ENCODE measurements at places on chromosomes 7 and 10.

DNA sequence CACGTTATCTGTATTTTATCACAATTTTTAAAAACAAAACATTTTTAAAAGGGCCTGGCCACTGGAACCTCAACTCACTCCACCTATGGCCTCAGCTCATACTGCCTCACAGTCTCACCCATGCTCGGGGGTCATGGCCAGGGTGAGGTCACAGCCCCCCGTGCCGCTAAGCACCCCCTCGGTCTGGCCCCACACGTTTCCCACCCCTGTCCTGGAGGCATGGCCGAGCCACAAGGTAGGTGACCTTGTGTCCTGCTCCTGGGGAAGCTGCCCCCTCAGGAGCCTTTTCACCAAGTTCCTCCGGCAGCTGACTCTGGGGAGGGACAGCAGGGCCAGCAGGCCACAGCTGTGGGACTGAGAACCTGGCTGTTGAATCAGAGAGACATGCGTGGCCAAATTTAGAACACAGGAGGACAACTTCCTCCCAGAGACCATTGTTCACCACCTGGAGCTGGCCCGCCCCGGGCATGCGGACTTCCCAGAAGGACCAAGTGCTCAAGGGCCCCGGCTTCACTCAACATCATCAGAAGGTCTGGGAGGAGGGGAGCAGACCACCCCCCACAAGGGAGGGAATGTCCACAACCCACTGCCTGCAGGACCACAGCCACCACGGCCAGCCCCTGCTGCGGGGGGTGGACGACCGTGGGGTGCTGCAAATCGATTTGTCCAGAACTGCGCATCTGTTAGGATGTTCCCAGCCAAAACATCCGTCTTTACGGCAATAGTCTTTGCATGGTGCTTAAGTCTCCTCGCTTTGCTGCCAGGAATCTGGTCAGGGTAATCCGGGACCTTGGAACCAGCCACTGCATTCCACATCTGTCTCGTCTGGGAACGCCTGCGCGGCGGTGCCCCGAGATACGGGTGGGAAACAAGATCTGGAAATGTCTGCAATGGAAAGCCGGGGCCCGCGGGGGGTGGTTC, 48.6 kb upstream of the PDGFA start:
- DNase-seq: no peak

GRCh38 chr7:112929421-112929820, 139.2 kb upstream of the TMEM168 start:
- no peak for DNase-seq

- DNase-seq: no peak
Observed at GRCh38 chr10:67079126-67079525, 153.3 kb downstream of the LRRTM3 start.

GRCh38 chr7:131122394-131122793, 205.3 kb upstream of the MKLN1 start:
- no peak for DNase-seq

DNA sequence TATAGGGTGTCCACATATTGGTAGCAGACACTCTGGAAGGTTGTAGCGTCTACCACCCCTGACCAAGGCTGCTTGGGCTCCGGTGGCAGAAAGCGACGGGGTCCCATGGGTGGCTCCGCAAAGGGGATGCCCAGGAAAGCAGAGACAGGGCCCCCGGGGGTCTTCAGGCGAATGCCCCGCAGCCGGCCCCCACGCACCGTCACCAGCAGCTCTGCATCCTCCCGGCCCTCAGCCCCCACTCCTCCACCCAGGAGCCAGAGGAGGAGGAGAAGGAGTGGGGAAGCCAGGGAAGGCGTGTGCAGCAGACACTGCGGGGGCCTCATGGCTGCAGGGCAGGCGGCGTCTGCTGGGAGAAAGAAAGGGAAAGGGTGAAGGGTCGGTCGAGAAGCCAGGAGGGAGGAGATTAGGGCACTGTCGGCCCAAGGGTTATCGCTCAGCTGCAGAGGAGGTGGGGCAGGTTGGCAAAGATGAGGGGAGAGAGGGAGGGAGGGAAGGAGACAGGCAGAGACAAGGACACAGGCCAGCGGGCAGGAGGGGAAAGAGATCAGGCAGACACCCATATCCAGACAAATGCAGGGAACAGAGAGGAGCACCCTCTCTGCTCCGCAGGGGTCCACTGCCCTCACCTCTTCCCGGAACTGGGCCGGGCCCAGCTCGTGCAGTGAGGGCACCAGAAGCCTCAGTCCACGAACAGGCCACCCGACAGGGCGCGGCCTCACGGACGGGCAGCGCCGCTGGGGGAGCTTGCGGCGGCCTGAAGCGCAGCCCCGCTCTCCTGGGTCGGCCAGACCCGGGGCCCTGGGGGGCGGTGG, 1.6 kb downstream of the ACHE start:
- DNase-seq: no peak

- DNase-seq: no peak
Observed at GRCh38 chr7:105934572-105935185, 28.4 kb upstream of the CDHR3 start.

GRCh38 chr7:20021831-20022230, 195.4 kb downstream of the MACC1 start:
- DNase-seq: no peak

DNA sequence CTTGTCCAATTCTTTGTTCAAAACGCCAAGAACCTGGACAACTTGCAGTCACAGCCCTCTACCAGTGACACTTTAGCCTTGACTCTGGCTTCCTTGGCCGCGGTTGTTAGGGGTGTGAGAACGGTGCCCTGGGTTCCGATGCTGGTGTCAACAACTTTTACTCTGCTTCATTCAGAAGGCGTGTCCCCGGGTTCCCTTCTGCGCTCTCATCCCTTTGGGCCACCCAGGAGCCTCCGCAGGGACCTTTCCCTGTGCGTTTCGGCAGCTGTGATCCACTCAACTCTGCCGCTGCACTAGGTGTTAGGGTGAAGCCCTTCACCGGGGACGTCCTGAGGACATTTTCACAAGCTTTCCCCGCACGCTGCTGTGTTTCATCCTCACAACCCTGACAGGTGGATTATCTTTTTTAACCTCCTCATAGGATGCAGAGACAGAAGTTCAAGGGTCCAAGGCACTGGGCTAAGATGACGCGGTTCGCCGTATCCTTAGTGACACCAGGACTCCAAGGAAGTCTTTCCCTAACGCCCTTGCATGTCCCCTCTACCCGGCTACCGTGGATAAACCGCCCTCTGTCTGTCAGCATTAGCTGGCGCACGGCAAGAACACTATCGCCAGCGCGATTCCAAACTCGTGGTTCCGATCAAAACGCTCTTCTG, 133.5 kb upstream of the SHH start:
- DNase-seq: no peak

DNA sequence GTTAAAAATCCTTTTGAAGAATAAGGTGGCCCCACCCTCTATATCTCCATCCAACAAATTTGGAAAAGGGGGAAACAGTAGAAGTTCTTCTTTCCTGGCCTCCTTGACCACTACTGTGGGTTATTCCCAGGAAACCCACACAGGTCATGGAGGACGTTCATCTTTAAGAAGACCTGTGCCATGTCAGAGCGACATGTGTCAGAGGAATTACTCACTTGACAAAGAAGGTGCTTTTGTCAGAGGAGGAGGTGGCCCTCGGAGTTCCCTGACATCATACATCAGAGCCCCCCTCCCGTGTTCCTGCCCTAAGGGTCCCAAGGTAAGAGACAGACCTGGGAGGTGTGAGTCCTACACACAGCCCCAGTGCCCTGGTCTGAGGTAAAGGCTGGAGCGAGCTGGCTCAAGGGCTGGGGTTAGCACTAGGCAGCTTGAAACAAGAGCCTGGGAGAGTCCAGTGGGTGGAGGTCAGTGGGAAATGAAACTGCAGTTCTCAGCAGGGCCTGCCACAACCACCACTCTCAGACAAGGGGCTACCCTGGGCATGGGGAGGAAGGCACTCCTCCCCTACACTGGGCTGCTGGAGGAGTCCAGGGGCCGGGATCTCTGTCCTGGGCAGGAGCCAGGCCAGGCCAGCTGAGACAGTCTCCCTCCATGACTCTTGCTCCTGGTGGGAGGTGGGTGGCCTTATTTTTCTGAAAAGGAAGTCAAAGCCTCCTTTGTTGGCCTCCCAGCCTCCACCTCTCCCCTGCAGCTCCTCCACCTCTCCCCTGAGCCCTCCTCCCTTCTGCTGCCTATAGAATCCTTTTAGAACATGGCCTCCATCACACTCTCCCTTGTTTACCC, 21.8 kb upstream of the ZMIZ1 start:
- DNase-seq: no peak

- no peak for DNase-seq
Observed at GRCh38 chr7:105044449-105045070, 30.6 kb downstream of the KMT2E start.

DNA sequence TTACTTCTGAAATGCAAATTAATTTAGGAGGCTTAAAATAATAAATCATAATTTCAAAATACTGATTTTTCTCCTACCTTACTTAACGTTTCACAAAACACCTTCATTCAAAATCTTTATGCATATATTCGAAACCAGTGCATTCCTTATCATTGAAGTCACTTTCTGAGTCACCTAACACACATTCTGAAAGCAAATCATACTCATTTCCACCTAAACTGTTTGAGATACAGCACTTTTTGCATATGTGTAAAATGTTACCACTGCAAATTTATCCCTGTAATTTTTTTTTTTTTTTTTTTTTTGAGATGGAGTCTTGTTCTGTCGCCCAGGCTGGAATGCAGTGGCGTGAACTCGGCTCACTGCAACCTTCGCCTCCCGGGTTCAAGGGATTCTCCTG, 15.7 kb downstream of the PPP3CB start:
- no peak for DNase-seq

DNA sequence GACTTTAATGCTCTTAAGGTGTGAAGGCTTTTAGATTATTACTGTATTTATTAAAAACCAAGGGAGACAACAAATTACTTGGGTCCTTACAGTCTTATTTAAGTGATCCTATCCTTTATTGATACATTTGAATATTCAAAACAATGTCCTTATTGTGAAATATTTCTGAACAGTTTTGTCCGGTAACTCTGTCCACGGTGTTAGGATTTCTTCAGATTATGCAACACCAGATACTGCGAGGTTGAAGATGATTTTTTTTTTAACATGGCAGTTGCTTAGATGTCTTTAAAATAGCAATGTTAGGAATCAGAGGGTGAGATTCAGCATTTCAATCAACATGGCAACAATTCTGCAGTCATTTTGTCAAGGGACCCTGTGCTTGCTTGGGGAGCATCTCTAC, 176.5 kb downstream of the CSTF2T start:
- DNase-seq: no peak

DNA sequence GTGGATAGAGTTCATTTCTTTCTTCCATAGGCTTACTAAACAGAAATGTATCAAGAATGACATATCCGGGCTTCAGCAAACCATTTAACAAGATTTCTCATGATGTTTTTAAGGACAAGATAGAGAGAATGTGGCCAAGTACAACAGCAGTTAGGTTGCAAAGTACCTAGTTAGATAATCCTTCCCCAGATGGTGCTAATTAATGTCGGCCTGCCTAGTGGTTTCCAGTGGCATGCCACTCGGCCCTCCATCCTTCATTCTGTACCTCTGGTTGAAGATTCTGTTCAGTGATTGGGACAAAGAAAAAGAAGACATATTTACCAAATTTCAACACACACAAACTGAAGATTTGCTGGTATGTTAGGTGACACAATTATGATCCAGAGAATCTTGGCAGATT, 212.1 kb downstream of the MACC1 start:
- DNase-seq: no peak

- no peak for DNase-seq
Observed at GRCh38 chr10:77673101-77673500, 35.5 kb upstream of the KCNMA1 start.

DNA sequence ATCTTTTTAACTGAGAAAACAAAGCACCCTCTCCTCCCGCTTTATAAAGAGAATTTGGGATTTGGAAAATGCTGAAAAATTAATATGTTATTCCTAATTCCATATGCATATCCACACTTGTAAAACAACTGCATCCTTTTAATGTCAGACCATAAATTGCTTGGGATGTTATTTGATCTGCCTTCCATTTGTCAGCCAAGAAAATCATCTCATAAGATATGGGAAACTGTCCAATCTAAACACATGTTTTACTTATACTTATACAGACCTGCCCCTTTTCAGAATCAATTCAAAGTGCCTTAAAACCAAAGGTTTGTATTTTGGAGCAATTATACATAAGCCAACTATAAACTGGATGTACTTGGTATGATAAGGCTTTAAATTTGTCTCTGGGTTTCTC, 595.5 kb upstream of the PFKP start:
- no peak for DNase-seq

DNA sequence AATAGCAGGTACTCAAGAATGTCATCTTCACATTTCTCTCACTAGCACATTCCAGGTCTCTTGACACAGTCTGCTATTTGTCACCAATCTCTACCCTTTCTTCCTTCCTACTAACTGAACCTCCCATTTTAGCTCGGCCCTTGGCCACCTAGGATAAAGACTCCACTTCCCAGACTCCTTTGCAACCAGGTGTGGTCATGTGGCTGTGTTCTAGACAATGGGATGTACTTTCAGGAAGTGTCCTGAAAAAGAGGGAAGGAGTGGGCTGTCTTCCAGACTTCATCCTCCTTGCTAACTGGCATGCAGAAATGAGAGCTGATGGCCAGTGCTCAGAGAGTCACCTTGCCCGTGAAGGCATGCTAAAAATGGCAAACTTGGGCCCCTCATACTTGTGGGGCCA, 139.2 kb downstream of the AMPH start:
- DNase-seq: no peak

DNA sequence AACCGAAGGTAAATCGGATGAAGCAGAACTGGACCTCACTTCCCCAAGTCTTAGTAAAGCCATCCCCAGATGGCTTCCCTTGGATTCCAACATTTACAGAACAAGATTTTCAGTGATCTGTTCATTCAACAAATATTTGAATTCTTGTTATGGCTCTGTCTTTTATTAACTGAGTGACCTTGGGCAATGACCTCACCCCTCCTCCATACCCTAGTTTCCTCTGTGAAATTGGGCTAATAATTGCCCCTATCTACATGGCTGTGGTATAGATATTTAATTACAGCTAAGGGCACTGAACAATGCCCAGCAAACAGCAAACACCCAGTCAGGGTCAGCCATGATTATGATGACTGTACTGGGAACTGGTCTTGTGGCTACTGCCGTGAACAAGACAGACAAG, 19.1 kb downstream of the TECTB start:
- no peak for DNase-seq

DNA sequence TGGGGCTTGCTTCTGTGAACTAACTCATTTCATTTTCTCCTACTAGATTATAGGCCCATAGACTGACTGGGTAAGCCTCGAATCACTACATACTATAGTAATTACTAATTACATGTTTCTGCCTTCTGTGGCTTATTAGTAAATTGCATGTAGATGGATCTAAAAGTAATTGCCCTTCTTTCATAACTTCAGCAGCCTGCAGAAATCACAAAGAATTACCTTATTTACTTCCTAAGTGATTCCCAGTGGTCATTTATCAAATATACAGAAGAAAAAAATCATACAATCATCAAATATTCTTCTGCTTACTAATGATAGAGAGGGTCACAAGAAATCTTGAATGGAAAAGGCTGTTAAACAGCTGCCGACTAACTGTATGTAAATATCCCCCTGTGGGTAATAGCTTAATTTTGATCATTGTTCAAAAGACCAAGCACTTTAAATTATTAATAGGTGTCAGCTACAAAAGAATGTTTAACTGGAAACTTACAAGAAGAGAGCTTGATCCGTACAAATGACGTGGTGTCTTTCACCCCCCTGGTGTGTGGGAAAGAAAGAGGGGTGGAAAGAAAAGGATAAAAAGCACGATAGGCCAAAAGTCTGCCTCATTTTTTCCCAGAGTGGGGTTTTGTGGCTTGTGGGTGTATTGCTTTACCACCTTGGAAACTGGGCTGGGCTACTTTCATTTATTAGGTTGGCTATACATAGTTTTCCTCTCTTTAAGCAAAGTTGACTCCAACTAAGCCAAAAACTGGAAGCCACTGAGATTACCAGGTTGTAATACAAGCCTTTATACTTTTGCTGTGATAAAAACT, 361.8 kb upstream of the ZMIZ1 start:
- no peak for DNase-seq

Data from non-pigmented ciliary epithelial cell (primary cell).